ENCODE measurements at places on chromosomes 5 and 9.

DNA sequence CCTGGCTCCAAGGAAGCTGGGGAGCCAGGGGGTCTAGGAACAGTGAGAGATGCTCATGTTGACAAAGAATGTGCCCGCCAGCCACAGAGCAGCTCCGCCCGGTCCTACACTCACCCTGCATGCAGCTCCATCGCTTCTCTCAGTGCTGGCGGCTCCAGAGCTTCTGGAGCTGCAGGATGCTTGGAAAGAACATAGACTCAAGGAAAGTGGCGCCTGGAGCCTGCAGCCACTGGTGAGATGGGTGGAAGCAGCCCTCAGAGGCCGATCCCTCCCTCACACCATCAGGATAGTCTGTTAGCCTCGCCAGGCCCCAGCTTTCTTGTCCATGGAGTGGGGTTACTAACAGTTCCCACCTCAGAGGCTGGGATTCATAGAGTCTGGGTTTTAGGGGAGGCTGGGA lies 26.4 kb upstream of the SLC6A19 start:
- DNase-seq = no peak

DNA sequence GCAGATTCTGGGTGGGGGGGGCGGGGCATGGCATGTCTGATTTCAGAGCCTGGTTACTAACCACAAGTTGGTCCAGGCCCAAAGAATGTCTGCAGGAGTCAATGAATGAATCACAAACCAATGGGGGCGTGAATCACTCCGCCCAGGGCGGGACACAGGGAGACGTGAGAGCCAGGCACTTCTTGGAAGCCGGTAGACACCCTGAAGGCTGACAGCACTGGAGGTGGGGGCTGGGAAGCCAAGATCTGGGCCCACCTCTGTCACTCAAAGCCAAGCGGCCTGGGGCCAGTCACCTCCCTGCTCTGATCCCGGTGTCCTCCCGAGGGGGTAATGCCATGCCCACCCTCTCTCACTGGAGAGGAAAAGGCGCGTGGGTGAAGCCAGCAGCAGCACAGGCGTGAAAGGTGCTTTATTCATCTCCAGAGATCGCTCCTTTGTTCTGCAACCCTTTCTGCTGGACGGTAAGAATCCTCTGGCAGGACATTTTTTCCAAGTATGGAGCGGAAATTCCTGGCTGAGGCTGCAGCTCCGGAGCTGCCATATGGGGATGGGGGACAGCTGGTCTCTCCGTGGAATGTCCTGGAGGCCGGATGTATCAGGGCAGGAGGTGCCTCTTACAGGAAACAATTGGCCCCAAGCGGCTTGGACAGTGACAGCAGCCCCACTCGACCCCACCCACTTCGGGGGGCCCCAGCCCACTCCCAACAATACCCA lies 85.0 kb downstream of the STK10 start:
- DNase-seq = peak; percentile 60

DNA sequence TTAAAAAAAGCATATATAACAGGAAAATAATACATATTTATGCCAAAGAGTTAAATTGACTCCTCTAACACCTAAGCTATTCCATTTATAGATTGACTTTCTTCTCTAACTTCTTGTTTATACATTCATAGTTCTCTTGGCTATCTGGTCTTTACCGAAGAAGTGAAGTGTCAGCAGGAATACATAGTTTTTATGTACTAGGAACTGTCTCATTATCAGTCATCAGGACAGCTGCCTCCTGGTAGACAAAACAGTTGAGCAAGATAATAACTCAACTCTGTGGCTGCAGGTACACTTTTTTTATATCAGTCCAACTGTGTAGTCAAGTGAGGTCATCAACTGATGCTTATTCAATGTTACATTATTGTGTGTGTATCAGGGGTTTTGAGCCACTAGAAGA lies 1436.0 kb upstream of the NUDT12 start:
- no peak for DNase-seq

DNA sequence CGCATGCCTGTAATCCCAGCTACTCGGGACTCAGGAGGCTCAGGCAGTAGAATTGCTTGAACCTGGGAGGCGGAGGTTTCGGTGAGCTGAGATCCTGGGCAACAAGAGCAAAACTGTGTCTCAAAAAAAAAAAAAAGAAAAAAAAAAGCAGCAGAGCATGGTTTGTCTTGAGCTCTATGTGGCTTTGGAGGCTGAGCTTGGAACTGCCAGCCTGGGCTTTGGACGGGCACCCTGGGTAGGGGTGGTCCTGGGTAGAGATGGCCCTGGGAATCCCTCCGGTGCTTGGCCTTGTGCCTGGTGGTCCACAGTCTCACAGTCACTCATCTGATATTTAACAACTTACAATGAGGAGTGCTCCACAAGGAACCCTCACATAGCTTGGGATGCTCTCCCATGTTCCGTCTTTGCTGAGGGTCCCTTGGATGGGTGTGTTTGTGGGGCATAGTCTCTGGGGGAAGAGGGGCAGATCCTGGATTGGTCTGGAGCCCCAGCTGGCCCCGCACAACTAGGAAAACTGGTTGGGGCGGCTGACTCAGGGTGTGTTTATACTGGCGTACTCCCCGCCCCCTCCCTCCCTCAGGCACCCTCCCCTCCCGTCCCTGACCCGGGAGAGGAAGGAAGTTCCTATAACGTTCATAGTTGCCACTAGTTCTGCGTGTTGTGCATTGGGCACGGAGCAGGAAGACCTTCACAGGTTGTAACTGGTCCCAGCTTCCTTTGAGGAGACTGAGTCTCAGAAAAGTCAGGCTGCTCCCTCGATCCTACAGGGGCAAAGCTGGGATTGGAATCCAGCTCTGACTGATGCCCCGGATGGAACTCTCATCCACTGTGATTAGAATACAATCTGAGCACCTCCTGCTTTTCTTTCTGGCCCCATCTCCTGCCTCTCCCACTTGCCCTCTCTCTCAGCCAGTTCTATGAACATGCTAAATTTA lies 11.2 kb downstream of the IER5L start:
- peak; percentile 73 for DNase-seq

- no peak for DNase-seq
Observed at GRCh38 chr5:151741678-151742423, 16.6 kb downstream of the ATOX1 start.

- DNase-seq = no peak
Observed at GRCh38 chr5:35485487-35485886, 132.2 kb upstream of the SPEF2 start.

DNA sequence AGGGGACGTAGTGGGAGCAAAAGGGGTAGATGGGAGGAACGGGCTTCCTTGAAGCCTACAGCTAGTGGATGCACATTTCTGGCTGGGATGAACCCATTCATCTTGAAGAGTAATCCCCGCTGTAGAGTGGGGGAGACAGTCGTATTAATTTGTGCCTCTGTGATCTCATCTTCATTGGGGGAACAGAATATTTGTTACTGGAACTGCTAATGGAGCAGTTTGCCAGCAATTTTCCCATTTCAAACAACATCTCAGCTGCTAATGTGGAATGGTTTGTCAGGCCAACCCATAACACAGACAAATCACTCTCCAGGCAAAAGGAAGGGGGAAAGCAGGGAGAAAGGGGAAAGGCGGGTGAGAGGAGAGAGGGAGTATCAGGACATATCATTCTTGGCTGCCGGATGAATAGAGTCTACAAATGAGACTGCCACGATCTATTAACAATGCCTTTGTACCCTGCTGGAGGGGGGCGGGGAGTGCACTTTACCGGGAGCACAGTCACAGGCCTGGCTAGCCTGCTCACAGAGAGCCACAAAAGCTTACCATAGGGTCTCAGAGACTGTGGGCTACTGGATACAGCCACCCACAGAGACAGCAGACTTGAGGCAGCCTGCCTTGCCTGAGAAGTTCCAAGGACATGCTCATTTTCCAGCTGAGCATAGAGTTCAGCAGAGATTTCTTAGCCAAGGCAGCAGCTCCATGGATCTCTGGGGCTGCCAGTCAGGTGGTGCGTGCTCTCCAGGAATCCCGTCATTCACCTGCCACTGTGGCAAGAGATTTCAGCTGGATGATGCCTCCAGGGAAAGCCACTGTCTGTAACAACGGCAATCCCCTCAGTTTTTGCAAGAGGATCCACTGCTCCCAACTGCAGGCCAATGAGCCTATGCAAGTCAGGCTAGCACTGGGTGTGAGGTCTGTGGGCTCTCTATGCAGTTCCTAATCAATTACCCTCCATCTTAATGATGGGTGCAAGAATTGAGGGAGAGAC lies 217.7 kb upstream of the PANK3 start:
- DNase-seq = no peak

DNA sequence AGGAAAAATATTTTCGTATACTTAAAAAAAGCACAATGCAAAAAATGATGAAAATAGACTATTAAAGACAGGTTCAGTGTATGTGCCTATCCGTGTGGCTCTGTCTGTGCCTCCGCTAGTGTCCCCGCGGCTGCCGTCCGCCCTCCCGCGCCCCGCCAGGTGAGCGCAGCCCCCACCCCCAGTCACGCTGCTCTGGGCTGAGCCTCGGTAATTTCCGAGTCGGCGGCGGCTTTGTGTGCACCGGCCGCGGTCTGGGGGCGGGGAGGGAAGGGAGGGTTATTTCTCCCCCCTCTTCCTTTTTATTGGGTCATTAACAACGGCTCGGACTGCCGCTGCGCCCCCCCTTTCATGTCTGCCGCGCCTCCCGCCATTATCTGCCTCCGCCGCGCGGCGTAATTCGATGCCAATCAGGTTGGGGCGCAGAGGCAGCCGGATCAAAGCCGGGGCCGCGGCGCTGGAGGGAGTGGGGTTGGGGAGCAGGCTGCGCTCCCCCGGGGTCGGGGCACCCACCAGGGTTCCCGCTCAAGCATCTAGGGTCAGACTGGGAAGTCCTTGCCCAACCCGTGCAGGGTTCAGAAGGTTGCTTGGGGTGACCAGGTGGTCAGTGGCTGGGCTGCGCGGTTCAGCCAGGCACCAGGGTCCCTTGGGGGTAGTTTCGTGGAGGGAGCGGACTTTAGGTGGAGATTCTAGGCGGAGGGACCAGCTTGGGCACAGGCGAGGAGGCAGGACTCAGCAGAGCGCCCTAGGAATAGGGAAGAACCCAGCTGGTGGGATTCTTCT lies 39.5 kb upstream of the PSD2 start:
- peak; percentile 15 for DNase-seq

DNA sequence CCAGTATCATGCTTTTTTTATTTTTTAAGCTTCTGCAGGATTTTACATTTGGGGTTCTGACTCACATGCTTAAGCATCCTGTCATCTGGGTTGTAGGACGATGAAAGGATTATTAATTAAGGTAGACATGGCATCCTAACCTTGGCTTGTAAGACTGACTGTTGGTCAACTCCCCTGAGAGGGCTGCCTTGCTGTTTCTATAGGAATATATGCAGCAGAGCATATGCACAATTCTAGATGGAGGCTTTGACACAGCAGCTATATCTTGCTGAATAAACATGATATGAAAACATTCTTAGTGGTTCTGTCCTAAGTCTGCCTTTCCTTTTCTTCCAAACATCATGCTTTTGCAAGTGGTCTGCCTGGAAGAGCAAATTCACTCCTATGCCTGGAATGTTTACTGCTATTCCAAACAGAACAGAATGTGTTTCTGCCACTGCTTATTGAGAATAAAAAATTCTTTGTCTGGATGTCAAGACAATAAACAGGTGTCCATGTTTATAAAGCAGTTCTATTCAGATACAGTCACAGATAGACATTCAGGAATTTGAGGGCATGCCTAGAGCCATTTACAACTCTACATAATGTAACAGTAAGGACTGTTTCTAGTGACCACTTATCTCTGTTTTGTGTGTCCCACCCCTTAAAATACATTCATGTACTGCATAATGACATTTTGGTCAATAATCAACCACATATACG lies 166.2 kb upstream of the PPP2R2B start:
- DNase-seq = no peak

GRCh38 chr9:113350937-113351336 lies 1.6 kb downstream of the BSPRY start:
- DNase-seq = no peak

- DNase-seq = no peak
Observed at GRCh38 chr9:107345327-107345726, 62.2 kb downstream of the RAD23B start.

GRCh38 chr9:131673068-131673467 lies 66.8 kb downstream of the RAPGEF1 start:
- DNase-seq = no peak

- DNase-seq = no peak
Observed at GRCh38 chr9:89956907-89957306, 352.1 kb downstream of the GADD45G start.

- no peak for DNase-seq
Observed at GRCh38 chr9:105900123-105900522, 205.8 kb downstream of the TMEM38B start.

GRCh38 chr9:116027096-116027495 lies 126.5 kb upstream of the PAPPA start:
- no peak for DNase-seq

- no peak for DNase-seq
Observed at GRCh38 chr5:43772764-43773477, 169.9 kb downstream of the NNT start.

GRCh38 chr9:71984403-71984802 lies 73.0 kb downstream of the C9orf85 start:
- no peak for DNase-seq

- DNase-seq = no peak
Observed at GRCh38 chr5:133890314-133890713, 78.1 kb downstream of the C5orf15 start.

DNA sequence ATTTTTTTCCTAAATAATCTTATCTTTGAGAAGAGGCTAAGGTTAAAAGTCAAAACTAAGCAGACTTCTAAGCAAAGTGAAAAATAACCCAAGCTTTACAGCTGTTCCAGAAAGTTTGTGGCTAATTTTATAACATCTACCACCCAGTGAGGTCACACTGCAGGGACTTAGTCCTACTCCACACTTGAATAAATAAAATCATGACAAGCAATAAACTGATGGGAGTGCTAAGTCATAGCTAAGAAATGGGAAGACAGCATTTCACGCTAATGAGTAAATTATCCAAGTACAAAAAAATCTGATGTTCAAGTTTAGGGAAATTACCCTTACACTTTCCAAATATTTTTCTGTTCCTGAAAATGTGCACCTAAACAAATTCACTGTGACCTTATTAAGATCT lies 47.7 kb downstream of the ZNF608 start:
- no peak for DNase-seq

DNA sequence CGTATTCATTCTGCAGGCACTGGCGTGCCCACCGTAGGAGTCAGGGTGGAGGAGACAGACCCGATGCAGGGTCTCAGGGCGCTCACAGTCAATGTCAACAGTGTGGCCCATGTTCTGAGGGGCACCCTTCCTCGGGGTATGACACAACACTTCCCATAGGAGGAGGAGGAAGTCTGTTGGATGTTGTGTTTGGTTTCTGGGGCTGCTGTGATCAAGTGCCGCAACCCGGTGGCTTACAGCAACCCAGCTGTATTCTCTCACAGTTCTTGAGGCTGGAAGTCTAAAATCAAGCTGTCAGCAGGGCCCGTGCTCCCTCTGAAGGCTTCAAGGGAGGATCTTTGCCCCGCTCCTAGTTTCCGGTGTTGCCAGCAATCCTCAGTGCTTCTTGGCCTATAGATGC lies 5.6 kb upstream of the HNRNPAB start:
- no peak for DNase-seq

GRCh38 chr9:87531370-87532295 lies 34.0 kb downstream of the DAPK1 start:
- no peak for DNase-seq

- no peak for DNase-seq
Observed at GRCh38 chr5:175284806-175285205, 159.2 kb downstream of the DRD1 start.
